ENCODE measurements at places on chromosomes 16 and 17.
A peak's percentile ranks its signal among the peaks of the same experiment; 100 is the strongest.

GRCh38 chr17:14427900-14428647, 127.2 kb downstream of the HS3ST3B1 start:
- no peak for DNase-seq

DNA sequence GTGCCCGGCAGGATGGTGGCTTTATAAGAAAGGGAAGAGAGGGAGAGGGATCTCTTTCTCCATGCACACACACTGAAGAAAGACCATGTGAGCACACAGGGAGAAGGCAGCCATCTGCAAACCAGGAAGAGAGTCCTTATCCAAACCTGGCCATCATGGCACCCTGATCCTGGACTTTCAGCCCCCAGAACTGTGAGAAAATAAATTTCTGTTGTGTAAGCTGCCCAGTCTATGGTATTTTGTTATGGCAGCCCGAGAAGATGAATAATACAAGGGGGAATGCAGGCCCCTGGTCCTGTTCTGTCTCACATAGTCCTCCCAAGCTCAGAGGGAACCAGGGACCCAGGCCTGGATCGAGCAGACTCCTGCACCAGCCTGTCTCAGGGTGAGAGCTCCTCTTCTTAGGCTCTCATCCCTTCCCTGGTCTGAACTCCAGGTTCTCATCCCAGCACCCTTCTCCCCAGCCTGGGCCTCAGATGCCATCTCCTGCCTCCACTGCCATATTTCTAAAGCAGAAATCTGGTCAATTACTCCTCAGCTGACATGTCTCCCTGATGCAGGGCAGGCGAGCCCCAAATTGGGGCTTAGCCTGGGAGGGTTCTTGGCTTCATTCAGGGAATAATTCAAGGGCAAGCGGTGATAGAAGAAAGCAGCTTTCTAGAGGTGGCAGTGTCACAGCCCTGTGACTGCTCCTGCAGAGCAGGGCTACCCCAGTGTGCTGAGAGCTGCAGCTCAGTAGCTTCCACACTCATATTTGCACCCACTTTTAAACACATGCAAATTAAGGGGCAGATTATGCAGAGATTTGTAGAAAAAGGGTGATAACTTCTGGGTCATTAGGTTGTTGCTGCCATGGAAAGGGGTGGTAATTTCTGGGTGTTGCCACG, 28.8 kb downstream of the IGFBP4 start:
- peak; percentile 41 for DNase-seq

DNA sequence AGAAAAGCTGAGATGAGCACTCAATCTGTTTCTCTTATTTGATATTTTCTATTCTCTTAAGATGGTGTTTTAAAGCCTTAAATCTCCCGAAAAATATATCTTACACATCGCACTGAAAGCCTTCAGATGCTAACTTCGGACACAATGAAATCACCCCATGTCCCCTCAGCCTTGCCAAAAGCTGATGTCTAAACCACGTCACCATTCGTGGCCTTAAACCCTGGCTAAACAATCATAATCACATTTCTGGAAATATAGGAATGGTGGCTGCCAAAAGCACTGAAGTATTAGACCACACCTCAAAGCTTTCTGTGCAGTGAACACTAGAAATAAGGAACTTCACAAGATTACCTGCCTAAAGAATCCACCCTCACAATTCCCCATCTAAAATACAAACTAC, 402.7 kb downstream of the SOX9 start:
- DNase-seq = no peak

DNA sequence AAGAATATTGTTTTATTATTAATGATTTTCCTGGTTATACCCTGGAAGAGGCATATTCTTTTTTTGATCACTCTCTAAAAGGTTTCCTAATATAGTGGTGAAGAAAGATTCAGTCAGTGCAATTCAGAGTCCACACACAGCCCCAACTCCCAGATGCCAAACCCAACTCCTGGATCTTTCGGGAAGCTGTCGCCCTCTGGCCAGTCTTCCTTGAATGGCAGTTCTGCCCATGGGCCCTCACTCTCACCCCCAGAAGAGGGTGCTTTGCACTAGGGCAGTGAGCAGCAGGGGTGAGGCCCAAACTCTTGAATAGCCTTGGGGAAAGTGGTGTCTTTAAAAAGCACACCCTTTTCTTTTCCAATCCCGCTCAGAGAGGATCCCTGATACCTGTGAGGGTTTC, 11.0 kb downstream of the KRT32 start:
- DNase-seq = peak; percentile 34

DNA sequence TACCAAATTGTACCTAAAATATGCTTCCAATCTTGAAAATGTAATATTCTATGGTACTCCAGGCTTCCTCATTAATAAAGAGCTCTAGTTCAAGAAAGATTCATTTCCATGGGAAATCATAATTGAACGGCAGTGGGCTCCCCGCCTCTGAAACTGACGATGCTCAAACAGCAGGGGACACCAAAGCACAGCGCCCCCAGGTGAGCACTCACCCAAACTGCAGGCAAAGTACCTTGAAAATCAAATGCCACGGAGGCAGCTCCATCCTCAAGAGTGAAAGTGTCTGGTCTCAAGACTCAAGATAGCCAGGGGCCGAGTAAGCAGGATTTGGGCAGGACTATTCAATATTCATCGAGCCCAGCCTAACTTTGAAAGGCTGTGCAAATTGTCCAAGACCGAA, 217.4 kb upstream of the TNRC6C start:
- DNase-seq = peak; percentile 11

GRCh38 chr16:61820398-61820797, 215.8 kb downstream of the CDH8 start:
- DNase-seq = no peak

DNA sequence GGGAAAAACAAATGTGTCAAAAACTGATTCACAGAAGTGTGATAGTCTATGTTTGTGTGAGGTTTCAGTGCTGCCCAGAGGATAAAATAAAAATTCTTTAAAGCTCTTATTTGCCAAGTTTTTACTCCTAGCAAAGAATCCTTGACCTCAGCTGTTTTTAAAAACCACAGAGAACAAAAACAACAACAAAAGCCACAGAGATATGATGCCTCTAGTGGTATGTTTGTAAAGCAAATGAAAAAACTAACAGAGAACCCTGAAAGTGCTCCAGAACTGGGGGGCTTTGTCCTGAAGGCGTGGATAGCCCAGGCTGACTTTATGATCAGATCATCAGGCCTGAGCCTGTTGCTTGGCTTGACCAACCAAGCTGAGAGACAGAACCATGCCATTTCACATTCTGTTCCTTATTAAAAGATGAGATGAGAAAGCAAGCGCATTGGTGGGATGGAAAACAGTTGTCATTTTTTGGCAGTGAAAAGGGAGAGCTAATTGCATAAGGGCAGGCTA, 411.0 kb downstream of the CPPED1 start:
- no peak for DNase-seq

DNA sequence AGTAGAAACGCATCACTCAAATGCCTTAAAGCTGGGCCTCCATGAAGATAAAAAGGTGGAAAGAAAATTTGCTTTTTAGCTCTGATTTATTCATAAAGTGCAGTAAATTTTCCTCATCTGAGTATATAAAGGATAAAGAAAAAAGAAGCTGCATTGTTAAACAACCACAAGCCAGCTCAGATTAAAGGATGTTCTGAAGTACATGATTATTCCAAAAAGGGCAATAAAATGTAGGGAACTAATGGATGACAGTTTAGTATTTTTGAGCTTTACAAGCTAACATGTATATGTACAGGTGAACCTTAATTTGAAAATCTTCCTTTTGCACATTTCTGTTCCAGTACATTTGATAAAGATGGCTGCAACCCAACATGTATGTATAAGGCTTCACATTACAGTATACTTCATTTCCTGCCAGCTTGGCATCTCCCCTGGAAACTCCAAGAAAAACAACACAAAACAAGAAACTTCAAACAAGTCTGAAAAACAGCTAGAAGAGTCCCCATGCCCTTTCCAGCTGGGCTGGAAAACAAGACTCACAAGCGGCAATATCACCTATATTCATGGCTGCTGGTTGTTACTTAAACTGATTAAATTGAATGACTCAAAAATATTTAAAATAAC, 225.7 kb downstream of the CEP112 start:
- DNase-seq = no peak

DNA sequence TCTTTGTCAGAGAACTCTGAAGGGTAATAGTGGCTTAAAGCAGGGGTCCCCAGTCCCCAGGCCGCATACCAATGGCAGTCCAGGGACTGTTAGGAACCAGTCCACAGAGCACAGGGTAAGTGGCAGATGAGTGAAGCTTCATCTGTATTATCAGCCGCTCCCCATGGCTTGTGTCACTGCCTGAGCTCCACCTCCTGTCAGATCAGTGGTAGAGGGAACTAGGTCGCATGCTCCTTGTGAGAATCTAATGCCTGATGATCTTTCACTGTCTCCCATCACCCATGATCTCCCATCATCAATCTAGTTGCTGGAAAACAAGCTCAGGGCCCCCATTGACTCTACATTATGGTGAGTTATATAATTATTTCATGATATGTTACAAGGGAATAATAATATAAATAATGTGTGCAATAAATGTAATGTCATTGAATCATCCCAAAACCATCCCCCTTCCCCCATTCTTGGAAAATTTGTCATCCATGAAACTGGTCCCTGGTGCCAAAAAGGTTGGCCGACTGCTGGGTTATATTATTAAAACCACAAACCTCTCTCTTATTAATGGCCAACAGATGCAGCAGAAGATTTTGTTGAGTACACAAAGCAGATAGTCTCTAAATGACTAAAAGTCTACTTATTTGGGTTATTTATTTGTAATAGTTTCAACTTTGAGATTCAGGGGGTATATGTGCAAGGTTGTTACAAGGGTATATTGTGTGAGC, 782.7 kb downstream of the CDH11 start:
- DNase-seq = peak; percentile 72

GRCh38 chr16:63066552-63066951, 1030.3 kb upstream of the CDH8 start:
- DNase-seq = no peak

GRCh38 chr16:73546341-73546845, 498.5 kb upstream of the ZFHX3 start:
- DNase-seq = no peak

DNA sequence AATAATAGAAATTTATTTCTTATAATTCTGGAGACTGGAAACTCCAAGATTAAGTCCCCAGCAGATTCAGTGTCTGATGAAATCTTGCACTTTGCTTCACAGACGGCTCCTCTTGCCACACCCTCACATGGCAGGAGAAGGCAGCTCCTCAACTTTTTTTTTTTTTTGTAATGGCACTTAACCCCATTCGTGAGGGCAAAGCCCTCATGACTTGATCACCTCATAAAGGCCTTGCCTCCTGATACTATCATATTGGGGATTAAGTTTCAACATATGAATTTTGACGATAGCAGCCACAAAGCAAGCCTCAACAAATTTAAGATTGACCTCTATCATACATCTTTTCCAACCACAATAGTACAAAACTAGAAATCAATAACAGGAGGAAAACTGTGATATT, 42.3 kb upstream of the CDYL2 start:
- DNase-seq = no peak

GRCh38 chr17:67500261-67500660, 123.2 kb downstream of the PITPNC1 start:
- peak; percentile 48 for DNase-seq

DNA sequence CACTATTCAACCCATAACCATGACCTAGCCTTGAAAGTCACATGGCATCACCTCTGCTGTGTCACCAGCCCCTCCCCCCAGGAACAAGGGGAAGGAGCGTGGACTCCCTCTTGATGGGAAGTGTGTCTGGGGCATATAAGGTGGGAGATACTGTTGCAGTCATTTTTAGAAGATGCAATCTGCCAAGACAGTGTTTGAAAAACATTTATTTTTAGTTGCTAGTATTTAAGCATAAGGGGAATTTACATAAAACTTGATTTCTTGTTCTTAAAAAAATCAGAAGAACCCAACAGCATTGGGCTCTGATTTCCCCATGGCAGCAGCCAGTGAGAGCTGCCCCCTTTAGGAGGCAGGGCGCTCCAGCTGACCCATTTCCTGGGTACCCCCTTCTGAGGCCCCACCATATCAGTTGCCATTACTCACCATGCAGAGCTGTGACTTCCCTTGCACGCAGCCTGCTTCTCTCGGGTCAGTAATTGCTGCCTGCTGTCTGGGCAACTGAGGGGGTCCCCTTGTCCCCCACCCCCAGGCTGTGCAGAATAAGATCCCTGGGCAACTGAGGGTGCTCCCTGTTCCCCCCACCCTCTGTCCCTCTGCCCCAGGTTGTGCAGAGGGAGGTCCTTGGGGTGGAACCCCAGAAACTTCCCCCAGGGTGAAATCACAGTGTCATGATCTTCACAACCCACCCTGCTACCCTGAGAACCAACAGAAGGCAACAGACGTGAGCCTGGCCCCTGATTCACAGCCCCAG, 11.8 kb upstream of the CDC42EP4 start:
- peak; percentile 83 for DNase-seq

DNA sequence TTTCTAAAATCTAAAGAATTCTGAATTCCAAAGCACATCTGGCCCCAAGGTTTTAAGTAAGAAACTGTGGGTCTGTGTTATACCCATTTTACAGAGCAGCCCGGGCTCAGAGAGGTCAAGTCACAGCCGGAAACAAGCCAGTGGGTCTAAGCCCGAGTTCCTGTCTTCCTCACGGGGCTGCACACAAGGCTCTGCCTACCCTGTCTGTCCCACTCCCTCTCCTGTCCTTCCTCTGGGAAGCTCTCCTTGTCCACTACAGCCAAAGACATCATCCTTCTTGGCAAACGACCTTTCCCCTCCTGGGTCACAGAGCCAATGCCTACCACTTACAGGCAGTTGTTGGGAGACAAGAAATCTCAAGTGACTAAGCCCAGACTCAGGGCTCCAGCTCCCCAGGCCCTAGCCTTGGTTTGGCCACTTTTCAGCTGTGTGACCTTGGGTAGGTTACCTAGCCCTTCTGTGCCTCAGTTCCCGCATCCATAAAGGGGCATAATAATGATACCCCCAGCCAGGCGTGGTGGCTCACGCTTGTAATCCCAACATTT, 55.6 kb upstream of the MAP3K14 start:
- DNase-seq = no peak

DNA sequence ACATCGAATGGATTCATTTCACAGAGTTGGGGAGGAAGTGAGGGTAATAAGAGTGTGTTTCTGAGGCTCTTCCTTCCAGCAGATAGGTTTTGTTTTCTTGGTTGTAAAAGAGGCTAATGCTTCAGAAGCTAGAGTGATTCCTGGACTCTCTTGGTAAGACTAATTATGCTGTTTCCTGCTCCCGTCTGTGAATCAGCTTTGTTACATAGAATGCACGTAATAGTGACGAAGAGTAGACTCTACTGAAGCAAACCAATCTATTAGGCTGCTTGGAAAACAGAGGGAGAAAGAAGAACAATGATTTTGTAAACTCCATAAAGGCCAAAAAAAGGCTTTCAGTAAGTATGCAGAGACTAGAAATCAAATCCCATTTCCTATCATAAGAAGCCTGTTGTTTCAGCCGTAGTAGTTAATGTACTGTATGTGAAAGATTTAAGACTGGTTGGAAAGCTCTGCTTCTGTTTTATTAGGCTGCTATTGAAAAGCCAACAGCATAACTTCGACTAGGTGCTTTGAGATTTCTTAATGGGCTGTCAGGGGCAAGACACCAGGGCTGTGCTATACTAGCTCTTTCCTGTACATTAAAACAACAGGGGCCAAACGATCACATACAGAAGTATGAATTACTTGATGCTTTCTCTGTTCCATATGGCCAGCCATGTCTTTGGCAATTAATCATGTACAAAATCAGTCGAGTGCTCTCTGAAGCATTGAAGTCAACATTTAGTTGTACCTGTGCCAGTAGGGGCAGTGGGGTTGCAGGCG, 219.0 kb downstream of the FTO start:
- no peak for DNase-seq

GRCh38 chr16:53378138-53378537, 56.1 kb upstream of the RBL2 start:
- DNase-seq = no peak
